ENCODE measurements at places on chromosomes 16 and 17. TPM values are rescaled to one million over a fixed set of nuclear protein-coding genes. Genes with fewer than 3 reads are reported as not detected.

- no peak for DNase-seq
Observed at GRCh38 chr17:61699032-61699431, 108.0 kb upstream of the NACA2 start.

DNA sequence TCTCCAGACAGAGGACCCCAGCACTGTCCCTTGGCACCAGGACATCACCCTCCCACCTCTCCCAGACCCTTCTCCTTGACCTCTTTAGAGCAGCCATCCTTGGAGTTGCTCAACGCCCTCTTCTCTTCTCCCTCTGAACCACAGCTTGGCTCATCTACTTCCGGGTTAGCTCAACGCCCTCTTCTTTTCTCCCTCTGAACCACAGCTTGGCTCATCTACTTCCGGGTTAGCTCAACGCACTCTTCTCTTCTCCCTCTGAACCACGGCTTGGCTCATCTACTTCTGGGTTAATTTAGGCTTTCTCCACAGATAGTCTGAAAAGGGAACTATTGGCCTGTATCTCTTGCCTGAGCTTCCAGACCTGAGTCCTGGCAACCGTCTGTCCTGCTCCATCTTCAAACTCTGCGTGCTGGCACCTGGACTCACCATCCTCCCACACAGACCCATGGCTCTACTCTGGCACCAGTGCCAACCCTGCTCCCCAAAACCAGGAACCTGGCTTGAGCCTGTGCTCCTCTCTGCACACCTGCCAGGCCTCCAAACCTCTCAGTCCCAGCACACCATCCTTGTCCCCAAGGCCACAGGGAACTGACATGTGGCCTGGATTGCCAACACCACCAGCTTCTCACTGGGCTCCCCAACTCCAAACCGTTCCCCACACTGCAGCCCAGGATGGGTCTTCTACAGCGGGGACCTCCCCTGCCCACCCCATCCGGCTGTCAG, 25.3 kb upstream of the FAAP100 start:
- DNase-seq, result no peak

DNA sequence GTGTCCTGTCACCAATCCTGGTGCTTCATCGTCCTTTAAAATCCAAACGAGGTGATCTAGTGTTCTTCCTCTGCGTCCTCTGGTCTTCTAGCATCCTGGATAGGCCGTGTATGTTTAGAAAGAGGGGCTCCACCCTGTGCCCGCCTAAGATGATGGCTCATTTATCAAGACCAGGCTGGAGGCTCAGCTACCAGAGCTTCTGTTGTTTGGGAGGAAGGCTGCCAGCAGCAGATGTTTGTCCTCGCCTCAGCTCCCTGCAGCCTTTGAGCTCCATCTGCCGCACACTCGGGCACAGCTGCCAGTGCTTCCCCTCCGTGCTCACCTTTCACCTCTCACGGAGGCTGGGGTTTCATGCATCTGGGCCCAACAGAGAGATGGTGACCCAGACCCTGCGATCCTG, 954.7 kb upstream of the RBFOX1 start:
- no peak for DNase-seq

GRCh38 chr16:67878232-67878631, 5.4 kb downstream of the EDC4 start:
- DNase-seq, result no peak

GRCh38 chr16:88799569-88800276, 3.9 kb upstream of the CDT1 start:
- DNase-seq, result no peak

KRT39 gene
- polyA plus RNA-seq, result not detected

NEUROD2 gene
- polyA plus RNA-seq, result 0.03 TPM

KRT15 gene
- polyA plus RNA-seq, result 0.07 TPM

All from spleen (tissue), 13 donors.